H1 (cell line): ENCODE measurements at places on chromosomes 6 and 20.

GRCh38 chr6:145199961-145200360 is 535.4 kb downstream of the EPM2A start:
- no peak for DNase-seq

DNA sequence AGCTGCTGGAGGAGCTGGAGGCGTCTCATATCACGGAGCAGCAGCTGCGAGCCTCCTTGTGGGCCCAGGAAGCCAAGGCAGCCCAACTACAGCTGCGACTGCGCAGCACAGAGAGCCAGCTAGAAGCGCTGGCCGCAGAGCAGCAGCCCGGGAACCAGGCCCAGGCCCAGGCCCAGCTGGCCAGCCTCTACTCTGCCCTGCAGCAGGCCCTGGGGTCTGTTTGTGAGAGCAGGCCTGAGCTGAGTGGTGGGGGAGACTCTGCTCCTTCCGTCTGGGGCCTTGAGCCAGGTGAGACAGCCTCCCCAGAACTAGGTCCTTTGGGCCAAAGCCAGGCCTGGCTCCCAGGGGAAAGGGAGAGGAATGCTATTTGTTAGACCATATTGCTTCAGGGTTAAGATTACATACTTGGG is 31.7 kb downstream of the C20orf173 start:
- no peak for DNase-seq

DNA sequence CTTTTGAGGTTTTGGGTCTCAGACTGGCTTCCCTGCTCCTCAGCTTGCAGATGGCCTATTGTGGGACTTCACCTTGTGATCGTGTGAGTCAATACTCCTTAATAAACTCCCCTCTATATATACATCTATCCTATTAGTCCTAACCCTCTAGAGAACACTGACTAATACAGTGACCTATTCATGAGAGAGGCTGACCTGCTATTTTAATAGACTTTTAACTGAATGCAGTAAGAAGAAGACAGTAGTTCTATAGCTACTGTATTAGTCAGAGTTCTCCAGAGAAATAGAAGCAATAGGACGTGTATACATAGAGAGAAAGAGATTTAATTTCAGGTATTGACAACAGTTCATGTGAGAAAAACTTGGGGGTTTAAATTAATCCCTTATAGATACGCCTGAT is 53.3 kb upstream of the SMLR1 start:
- no peak for DNase-seq

- DNase-seq, result peak; percentile 91
These were observed 17.6 kb upstream of the CDKN1A start for GRCh38 chr6:36660771-36661471.

GRCh38 chr6:45518013-45518720 is 140.4 kb upstream of the SUPT3H start:
- no peak for DNase-seq

DNA sequence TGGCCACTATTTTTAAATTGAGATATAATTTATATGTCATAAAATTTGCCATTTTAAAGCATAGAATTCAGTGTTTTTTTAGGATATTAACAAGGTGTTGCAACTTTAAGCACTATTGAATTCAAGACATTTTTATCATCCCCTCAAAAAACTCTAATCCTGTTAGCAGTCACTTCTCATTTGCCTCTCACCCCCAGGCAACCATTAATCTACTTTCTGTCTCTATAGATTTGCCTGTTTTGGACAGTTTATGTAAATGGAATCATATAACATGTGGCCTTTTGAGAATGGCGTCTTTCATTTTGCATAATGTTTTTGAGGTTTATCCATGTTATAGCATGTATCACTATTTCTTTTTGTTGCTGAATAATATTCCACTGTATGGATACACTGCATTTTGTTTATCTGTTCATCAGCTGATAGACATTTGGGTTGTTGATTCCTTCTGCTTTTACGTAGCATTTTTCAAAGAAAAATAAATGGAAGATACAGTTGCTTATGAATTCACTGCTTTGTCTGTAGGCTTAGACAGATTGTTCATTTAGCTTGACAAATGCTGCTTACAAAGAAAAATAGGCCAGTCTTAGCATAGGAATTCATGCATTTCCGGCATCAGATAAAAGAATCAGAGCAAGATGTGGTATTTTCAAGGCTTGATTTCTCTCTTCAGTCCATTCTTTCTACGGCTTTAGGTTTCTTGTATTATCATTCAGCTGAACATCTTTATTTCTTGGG is 52.9 kb downstream of the STK4 start:
- no peak for DNase-seq
